ENCODE measurements at places on chromosomes 3 and 15.

DNA sequence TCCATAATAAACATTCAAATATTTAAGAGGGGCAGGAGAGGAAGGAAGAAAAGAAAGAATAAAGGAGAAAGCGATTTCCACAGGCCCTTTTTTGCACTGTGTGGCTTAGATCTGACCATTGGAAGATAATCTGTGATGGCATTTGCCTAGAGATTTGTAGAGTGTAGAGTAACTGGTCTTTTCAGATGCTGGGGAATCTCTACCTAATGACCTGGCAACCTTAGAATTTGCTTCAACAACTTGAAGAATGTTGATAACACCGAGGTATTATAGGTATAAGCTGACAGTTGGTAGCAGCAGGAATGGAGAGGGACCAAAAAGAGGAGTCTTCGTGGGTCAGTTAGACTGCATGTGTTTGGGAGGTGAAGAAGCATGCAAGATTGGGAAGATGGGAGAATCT, 20.9 kb upstream of the AVEN start:
- DNase-seq, result no peak

GRCh38 chr3:122468896-122469533, 45.7 kb downstream of the KPNA1 start:
- DNase-seq, result no peak

DNA sequence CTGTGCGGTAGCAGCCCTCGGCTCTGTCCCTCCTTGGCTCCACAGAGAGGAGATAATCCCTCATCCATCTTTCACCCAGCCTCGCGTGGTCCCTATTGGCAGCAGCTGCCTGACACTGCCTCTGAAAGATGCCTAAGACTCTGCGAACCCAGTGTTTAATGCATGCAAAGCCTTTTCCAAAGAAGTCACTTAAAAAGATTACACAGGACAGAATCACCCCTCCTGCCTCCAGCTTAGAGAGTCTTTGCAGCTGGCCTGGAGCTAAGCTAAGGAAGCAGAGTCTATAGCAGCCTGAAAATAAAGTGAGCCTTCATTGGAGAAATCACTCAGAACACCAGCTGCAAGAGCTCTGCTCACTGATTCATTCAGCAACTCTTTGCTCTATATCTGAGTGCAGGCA, 247.2 kb downstream of the SHQ1 start:
- no peak for DNase-seq

DNA sequence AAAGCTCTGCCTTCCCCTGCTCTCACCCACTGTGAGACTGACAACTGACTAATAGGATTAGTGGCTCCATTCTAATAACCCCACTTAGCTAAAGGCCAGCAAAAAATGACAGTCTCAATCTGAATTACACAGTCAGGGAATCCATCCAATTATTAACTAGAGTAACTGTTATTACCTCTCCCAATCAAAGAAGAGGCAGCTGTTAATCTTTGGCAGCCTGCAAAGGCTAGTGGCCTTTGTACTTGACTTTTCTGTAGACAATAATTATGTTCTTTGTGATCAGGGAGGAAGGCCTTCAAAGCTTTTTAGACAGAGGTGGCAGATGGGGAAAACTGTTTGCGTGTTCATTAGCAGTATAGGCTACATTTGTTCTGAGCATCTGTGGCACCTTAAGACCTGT, 177.7 kb downstream of the ISL2 start:
- DNase-seq, result no peak

- no peak for DNase-seq
Observed at GRCh38 chr3:9198899-9199335, 50.5 kb downstream of the SRGAP3 start.

- DNase-seq, result no peak
Observed at GRCh38 chr3:64806668-64807605, 119.1 kb upstream of the ADAMTS9 start.

Measured in KBM-7 (cell line).